ENCODE measurements at places on chromosomes 11 and 22. TPM values are rescaled to one million over a fixed set of nuclear protein-coding genes. Genes with fewer than 3 reads are reported as not detected.

CARD18 gene
- total RNA-seq = not detected

DNA sequence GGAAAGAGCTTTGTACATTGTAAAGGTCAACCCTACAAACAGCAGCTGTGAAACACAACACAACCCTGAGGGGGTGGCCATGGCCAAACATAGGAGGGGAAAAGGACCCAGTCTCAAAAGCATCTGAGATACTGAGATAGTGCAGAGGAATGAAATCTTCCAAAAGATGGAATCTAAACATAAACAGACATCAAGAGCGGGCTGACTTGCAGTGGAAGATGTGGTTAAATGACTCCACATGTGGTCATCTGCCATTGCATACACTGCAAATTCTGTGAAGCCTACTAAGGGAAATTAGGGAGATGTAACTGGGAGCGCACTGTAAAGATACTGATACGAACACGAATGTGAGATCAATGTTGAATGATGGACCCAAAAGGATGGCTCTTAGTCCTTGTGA, 22.0 kb downstream of the BDNF start:
- H3K27ac ChIP-seq = no peak overlapping the region
- no peaks in the 10 kb centered on the region for H3K27me3 ChIP-seq
- H3K36me3 ChIP-seq = no peaks in the 10 kb centered on the region
- no peak overlapping the region for H3K4me3 ChIP-seq

GRCh38 chr11:42169191-42169590, 709.7 kb upstream of the LRRC4C start:
- no peak overlapping the region for H3K4me3 ChIP-seq
- no peaks in the 10 kb centered on the region for H3K27me3 ChIP-seq
- H3K4me1 ChIP-seq = no peaks in the 10 kb centered on the region

DNA sequence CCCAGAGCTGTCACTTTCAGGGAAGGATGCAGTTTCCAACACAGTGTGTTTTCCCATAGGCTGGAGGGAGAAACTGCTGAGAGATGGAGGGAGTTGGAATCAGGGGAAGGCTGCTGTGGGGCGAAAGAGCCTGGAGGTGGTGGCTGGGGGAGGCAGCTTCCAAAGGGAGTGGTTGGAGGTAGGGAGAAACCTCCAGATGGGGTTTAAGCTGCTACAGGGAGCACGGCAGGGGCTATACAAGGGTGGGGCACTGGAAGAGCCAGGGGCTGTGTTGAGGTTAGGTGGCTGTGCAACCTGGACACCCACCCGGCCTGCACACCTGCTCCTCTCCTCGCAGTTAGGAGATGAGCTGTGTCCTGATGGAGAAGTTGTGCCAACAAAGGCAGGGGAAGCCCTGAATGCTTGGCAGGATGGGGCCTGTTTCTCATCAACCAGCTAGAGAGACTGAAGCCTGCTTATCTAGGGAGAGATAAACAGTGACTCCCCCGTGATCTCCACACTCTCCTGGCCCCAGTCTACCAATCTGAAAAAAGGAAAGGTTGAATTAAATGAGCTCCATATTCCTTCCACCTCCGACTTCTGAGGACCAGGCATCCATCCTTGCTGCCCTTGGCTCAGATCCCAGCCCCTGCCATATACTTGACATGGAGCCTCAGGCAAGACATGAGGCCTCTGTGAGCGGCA, 3.6 kb upstream of the SLCO2B1 start:
- no peaks in the 10 kb centered on the region for H3K36me3 ChIP-seq
- H3K4me1 ChIP-seq = peaks cover 6% of the 10 kb centered on the region
- H3K27me3 ChIP-seq = peaks cover 8% of the 10 kb centered on the region
- no peak overlapping the region for H3K27ac ChIP-seq
- no peak overlapping the region for H3K4me3 ChIP-seq
